ENCODE measurements at places on chromosomes 7 and 10. TPM values are rescaled to one million over a fixed set of nuclear protein-coding genes. Genes with fewer than 3 reads are reported as not detected.
A peak's percentile ranks its signal among the peaks of the same experiment; 100 is the strongest.

- no peak for ATAC-seq
These were observed 420.1 kb upstream of the MGMT start for GRCh38 chr10:129046962-129047361.

- no peak for ATAC-seq
These were observed 78.3 kb downstream of the LRRC17 start for GRCh38 chr7:102991077-102991539.

The TAS2R3 gene
- total RNA-seq = 0.96 TPM

The TEX36 gene
- total RNA-seq = not detected

The LBX1 gene
- total RNA-seq = not detected

GRCh38 chr7:50391386-50391785 is 58.8 kb downstream of the FIGNL1 start:
- no peak for ATAC-seq

- ATAC-seq = no peak
These were observed 419.8 kb downstream of the GRID1 start for GRCh38 chr10:85946713-85947326.

DNA sequence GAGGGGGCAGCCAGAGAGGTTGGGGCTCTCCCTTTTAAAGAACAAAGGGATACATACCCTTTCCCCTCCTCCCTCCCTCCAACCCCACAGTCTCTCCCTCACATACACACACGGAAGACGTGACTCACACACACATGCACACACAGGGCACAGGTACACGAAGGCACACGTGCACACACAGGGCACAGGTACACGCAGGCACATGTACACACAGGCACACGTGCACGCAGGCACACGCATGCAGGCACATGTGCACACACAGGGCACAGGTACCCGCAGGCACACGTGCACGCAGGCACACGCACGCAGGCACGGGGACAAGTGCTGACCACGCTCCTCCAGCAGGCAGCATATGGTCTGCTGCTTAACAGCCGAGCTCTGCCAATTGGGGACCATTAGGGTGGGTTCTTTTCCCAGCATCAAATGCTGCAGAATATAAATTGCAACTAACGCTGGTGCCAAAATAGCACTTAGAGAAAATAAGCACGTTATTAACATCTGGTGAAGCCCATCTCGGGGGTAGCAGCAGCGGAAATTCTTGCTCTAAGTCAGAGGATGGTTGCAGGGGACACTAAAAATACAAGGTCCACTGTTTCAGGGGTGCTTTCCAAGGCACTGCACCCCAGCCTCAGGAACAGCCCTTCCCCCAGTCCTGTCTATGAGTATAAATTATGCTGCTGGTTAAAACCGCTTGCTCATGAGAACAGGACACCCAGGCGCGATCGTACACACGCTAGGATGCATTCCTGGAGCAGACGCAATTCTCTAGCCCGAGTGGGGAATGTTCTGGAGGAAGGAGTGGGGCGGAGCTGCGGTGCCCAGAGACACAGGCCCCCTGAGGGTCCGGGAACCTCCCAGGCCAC is 55.2 kb upstream of the TNRC18 start:
- ATAC-seq = peak; percentile 17

The CYTH3 gene
- total RNA-seq = 7.9 TPM

- peak; percentile 95 for ATAC-seq
These were observed 64.9 kb downstream of the ZNF92 start for GRCh38 chr7:65438598-65438997.

DNA sequence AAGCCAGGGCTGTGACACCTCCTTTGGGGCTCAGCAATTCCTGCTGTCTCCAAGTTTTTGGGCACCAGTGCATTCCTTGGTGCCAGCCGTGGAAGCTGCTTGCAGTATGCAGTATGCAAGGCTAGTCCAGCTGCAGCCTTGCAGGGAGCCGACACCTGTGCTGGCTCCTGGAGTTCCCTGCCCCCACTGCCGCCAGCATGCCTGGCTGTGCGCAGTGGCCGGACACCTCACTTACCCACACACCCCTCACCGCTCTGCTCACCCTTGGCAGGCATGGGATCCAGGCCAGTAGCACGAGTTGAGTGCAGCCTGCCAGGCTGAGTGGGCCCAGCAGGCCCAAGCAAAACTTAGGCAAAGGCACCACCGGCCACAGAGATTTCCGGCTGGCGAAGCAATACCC is 77.4 kb downstream of the SAMD9 start:
- no peak for ATAC-seq

DNA sequence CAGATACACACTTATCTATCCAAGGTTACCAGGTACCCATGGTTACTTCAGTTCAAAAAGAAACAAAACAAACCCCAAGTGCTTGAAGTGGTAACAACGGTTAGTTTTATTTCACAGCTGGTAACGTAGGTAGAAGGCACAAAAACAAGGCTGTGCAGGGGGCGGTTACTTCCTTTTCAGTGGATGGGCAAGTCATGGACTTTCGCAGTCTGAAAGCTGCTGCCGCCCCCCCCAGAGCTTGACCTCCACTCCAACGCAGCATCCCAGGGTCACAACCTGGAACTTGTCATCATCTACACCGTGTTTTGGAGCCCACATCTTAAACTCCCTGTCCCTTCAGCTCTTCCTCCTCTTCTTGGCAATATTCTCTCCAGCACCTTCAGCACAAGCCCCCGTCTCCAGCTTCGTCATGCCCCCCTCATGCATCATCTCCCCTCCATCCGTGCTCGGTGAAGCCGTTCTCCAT is 181.2 kb upstream of the ITGB1 start:
- ATAC-seq = no peak

- ATAC-seq = no peak
These were observed 286.2 kb downstream of the TCERG1L start for GRCh38 chr10:131025333-131025732.

DNA sequence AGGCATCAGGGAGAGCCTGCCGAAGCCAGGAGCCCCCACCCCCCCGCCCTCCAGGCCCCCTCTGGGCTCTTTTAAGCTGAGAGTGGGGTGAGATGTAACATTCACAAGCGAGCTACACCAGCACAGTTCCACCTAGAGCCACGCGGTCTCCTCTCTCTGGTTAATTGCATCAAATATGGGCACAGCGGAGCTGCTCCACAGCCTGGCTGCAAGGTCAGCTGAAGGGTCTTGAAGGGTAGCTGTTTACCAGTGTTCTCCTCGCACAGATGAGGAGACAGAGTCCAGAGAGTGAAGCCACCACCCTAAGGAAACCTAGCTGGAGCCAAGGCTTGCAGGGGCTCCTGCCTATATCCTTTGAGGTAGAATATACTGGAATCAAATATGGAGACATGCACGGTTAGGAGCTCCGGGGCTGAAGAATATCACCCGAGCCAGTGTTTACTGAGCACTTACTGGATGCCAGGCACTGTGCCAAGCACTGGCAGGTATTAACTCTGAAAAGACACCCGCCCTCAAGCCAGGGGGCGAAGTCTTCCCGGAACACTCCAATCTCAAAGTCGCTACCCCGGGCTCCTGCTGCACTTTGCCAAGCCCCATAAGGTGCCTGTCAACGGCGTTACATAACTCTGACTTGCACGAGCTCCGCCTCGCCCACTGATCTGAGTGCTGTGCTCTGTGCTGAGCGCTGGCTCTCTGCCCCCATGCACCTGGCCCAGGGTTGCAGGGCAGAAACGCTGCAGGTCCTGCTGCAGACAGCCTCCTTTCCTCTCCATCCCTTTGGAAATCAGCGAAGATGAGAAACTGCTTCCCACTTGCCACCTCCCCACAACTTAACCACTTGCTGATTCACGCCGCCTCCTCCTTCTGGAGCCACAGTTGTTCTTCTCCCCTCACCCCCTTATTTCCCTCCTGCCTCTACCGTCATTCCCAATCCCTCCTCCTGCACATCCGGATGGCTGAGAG is 5.4 kb downstream of the CHST15 start:
- peak; percentile 60 for ATAC-seq

The CFAP69 gene
- 1.1 TPM for total RNA-seq

DNA sequence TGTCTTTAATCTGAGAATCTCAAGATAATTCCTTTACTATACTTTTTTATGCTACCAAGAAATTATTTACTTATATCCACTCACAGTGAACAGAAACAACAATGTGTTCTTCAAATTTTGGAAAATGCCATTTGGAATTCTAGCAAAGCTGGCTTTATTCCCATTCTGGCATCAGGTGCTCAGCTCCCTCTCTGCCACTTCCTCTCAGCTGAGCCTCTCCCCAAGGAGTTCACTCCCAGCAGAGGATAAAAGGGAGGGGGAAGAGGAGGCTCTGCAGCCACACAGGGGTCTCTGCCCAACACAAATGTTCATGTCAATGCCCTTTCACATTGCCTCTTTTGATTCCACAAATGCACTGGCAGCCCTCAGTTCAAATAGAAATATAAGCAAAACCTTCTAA is 116.9 kb downstream of the CPEB3 start:
- ATAC-seq = no peak

- no peak for ATAC-seq
These were observed 29.6 kb downstream of the ANKRD16 start for GRCh38 chr10:5860066-5860465.

GRCh38 chr10:3287572-3288445 is 115.2 kb upstream of the PITRM1 start:
- no peak for ATAC-seq

DNA sequence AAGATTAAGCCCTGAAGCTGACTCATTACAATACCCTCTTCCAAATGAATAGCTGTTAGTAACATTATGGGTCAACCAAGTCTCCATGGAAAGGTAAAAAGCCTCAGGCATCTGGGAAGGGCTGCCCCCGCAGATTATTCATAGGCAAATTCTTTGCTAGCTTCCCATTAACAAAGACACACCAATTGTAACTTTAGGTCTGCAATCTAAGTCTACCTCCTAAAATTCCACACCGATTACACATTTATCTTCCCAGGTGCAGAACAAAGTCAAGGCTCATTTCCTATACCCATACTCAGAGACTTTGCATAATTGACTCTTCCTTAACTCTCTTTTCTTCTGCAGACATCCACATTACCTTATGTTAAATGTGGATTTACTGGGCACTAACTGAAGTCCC is 826.3 kb upstream of the MBL2 start:
- peak; percentile 18 for ATAC-seq

GRCh38 chr10:100148353-100149211 is 37.2 kb downstream of the ERLIN1 start:
- ATAC-seq = peak; percentile 97

DNA sequence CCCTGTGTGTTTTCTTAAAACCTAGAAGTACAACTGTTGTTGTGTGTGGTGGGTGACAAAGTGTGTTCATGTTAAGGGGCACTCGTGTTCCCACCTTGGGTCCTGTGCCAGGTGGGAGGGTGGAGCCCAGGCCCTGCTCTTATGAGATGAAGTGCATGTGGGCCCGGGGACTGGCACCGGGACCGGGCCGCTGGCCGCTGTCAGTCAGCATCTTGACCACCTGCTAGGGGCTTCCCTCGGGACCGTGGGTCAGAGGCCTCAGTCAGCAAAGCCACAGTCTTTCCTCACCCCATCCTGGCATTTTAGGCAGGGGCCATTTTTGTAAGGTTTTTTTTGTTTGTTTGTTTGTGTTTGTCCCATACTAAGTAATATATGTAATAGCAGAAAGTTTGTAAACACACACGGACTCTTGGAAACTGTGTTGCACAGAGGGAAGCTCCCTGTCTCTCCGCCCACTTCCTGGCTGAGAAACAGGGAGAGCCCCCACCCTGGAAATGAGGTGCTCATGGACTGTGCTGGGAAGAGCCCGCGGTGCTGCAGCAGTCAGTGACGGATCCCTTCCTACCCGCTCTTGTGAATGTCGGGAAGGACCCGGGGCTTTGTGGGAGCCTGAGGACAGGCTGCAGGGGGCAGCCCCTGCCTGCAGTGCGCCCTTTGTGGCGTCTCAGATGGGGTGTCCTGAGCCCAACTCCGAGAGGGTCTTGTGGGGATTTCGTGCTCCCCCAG is 13.4 kb downstream of the AGAP3 start:
- no peak for ATAC-seq
